Activated T-helper 17 cell treated with anti-CD3 and anti-CD28 coated beads, Interleukin-2, amount 50 U/mL, for 72 hours (primary cell): ENCODE measurements at places on chromosomes 2 and 18. TPM values are rescaled to one million over a fixed set of nuclear protein-coding genes. Genes with fewer than 3 reads are reported as not detected.
A peak's percentile ranks its signal among the peaks of the same experiment; 100 is the strongest.

DNA sequence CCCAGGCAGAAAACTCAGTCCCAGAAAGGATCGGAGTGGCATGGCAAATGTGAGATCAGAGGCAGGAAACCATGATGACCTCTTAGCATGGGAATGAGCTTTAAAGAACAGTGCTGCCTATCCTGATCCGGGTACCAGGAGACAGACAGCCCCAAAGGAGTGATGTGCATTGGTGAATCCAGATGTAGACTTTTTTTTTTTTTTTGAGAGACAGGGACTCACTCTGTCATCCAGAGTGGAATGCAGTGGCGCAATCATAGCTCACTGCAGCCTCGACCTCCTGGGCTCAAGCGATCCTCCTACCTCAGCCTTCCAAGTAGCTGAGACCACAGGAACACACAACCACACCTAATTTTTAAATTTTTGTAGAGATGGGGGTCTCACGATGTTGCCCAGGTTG is 122.7 kb downstream of the VAPA start:
- no peak for ATAC-seq

- peak; percentile 89 for ATAC-seq
Observed at GRCh38 chr2:28544922-28545589, 49.2 kb downstream of the PLB1 start.

- ATAC-seq = no peak
Observed at GRCh38 chr2:149080971-149081370, 42.5 kb downstream of the LYPD6B start.

DNA sequence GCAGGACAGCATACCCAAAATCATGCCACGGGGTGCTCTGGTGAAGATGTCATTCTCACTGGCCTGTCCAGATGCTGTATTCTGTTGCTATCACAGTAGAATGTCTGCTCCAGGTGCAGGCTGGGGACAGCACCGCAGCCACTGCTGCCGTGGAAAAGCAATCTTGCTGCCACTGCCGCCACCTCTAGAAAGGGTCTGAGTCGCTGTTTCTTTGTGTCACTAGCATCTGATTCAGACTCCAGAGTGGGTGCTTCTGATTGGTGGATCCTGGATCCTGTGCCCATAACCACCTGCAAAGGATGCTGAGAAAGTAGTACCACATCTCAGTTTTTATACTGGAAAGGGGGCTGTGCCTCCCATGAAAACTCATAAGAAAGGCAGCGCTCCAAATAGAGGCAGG is 45.3 kb upstream of the CTLA4 start:
- peak; percentile 53 for ATAC-seq

Gene C2orf78
- total RNA-seq = not detected

Gene HOXD3
- total RNA-seq = not detected
